ENCODE measurements at places on chromosomes 3 and 15. TPM values are rescaled to one million over a fixed set of nuclear protein-coding genes. Genes with fewer than 3 reads are reported as not detected.

BBS4 gene
- 10.0 TPM for total RNA-seq

AKAP13 gene
- total RNA-seq, result 81.9 TPM

SH3BP5 gene
- total RNA-seq, result 28.0 TPM

DNA sequence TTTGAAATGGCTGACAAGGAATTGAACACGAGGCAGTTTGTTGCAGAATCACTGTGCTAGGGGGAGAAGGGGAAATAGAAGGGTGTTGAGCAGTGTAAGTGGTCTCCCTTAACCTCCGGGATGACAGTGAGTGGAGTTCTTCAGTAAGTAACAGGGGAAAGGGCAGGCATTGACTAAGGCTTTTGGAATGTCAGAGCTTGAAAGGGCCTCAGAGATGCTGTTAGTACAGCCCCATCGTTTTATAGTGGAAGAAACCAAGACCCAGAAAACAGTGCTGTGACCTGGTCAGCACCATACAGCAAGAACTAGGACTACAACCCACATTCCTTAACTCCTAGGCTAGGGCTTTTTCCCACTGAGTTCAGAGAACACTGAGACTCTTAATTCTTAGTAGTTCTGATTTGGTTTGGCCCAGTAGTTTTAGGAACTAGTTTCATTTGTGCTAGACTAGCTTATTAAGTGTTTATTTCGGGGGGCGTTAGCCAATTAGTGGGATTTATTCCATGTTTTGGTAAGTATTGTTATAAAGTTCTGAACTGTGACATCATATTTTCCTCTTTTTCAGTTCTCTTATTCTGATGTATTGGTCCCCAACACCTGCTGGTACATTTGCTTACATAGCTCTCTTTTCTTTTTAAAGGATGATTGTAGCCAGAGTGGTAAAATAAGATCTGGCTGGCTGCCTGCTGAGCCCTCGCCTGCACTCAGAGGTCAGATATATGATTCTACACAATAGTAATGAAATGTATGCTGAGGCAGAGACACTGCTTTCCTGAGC is 34.2 kb downstream of the RAB11A start:
- H3K27me3 ChIP-seq, result no peaks in the 10 kb centered on the region
- H3K27ac ChIP-seq, result peak overlapping the region; percentile 34
- H3K36me3 ChIP-seq, result peaks cover 58% of the 10 kb centered on the region
- peaks cover 65% of the 10 kb centered on the region for H3K4me1 ChIP-seq
- H3K4me3 ChIP-seq, result no peak overlapping the region

DNA sequence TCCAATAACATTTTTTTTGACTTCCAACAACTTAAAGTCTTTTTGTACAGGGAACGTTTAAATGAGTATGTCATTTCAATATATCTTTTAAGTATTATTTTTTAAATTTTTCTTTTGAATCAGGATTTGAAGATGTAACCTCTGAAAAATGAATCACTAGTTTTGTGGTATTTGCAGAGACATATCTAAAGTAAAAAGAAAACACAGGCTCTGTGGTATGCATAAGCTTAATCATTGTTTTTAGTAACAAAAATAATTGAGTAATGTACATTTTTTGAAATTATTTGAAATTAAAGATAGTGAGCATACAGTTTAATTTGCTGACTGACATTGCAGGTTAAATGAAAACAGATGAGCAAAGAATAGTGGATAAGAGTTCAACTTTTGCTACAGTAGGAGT is 531.3 kb downstream of the ROBO1 start:
- no peaks in the 10 kb centered on the region for H3K4me1 ChIP-seq
- no peak for DNase-seq

GRCh38 chr3:69458803-69459365 is 73.0 kb upstream of the FRMD4B start:
- peaks cover 2% of the 10 kb centered on the region for H3K27me3 ChIP-seq
- no peak overlapping the region for H3K4me3 ChIP-seq
- H3K4me1 ChIP-seq, result no peaks in the 10 kb centered on the region
- peaks cover 2% of the 10 kb centered on the region for H3K36me3 ChIP-seq
- no peak overlapping the region for H3K27ac ChIP-seq
- no peak for DNase-seq

ADAMTS17 gene
- total RNA-seq, result 0.83 TPM
